ENCODE measurements at places on chromosomes 7 and 10. TPM values are rescaled to one million over a fixed set of nuclear protein-coding genes. Genes with fewer than 3 reads are reported as not detected.

Gene FEZF1
- not detected for total RNA-seq

Gene NCAPG2
- 14.7 TPM for total RNA-seq

Gene NODAL
- not detected for total RNA-seq

Gene RADIL
- total RNA-seq, result 2.3 TPM

Gene POLL
- 17.5 TPM for total RNA-seq

Gene GPER1
- 6.0 TPM for total RNA-seq

Gene MCM10
- 0.81 TPM for total RNA-seq

Gene WEE2
- total RNA-seq, result not detected

Gene GIMAP1
- not detected for total RNA-seq

Gene ACTL6B
- not detected for total RNA-seq

Gene PRRT4
- 0.16 TPM for total RNA-seq

Measured in hair follicle dermal papilla cell (primary cell).